ENCODE measurements at places on chromosomes 16 and 17. TPM values are rescaled to one million over a fixed set of nuclear protein-coding genes. Genes with fewer than 3 reads are reported as not detected.

Gene HAP1
- total RNA-seq: 5.5 TPM

Gene KRT9
- 0.27 TPM for total RNA-seq

Gene ETV4
- 34.9 TPM for total RNA-seq

Gene SDF2
- total RNA-seq: 37.7 TPM

Gene C17orf113
- 1.7 TPM for total RNA-seq

Gene CPNE7
- total RNA-seq: 1.5 TPM

Gene TP53TG3C
- total RNA-seq: 0.33 TPM

Gene IRF8
- not detected for total RNA-seq

Gene KLHL10
- total RNA-seq: 0.67 TPM

Gene CNTD1
- not detected for total RNA-seq

Gene EXOC3L1
- total RNA-seq: not detected

Gene MEIOC
- total RNA-seq: 0.13 TPM

Gene SDK2
- 31.5 TPM for total RNA-seq

Gene NXPH3
- total RNA-seq: 0.33 TPM

Gene SCGB1C2
- total RNA-seq: not detected

Gene TNFSF13
- total RNA-seq: 3.0 TPM

Gene CTF1
- 2.1 TPM for total RNA-seq

Gene CYGB
- total RNA-seq: 2.7 TPM

Gene SMIM22
- not detected for total RNA-seq

Gene TBX2
- 2.9 TPM for total RNA-seq

Gene KRT31
- total RNA-seq: not detected

Gene UTS2R
- not detected for total RNA-seq

Gene HOXB6
- 0.32 TPM for total RNA-seq

Gene PIRT
- total RNA-seq: not detected

Gene PLLP
- total RNA-seq: 1.7 TPM

Gene SLC22A31
- 0.45 TPM for total RNA-seq

Gene TNK1
- total RNA-seq: 13.3 TPM

Gene TMEM238L
- total RNA-seq: not detected

Gene ABCA9
- 1.8 TPM for total RNA-seq

Gene SP6
- total RNA-seq: 4.2 TPM

Gene TP53TG3
- total RNA-seq: not detected

Gene XAF1
- total RNA-seq: 8.7 TPM

Gene TEPSIN
- 25.7 TPM for total RNA-seq

Gene CD300LF
- not detected for total RNA-seq
